SK-N-SH treated with all-trans-retinoic acid at 6 μM for 48 hours (cell line): ENCODE measurements at places on chromosomes 16 and 17.
A peak's percentile ranks its signal among the peaks of the same experiment; 100 is the strongest.

- ATAC-seq = peak; percentile 19; the same call in 1 of the 3 replicates
Measured at GRCh38 chr17:64269687-64270649, 6.9 kb upstream of the TEX2 start.

- ATAC-seq = no peak
Measured at GRCh38 chr16:29972500-29972899, 1.2 kb upstream of the TAOK2 start.

DNA sequence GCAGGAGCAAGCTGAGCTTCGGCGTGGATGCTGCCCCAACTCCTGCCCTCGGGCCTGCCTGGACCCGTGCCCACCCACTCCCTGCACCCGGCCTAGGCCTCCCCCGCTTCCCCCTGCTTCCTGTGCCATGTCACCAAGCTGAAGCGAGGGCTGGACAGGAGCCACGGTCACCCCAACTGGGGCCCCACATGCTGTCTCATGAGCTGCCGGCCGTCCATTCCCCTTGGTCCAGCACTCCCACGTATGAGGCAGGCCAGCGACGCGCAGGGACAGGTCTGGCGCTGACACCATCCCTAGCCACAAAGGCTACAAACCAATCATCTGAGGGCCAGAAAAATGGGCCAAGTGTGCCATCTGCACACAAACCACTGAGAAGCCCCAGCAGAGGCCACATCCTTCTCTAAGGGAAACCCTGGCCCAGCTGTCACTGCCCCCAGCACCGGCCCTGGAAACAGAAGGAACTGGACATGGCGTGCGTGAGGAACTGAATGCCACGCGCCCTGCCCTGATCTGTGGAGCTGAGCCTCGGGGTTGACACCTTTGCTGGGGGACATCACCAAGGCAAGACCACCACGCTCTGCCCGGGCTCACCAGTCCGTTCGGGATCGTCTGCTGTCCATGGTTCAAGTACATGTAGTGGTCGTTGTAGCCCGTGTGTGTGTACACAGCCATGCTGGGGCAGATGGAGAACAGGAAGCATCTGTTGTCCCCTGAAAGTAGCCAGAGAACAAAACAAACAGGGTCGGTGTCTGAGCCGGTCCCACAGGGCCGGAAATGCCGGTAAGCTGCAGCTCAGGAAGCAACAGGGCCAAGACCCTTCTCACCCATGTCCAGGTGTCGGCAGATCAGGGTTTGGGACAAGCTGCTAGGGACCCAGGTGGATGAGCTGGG, 22.2 kb downstream of the MEAK7 start:
- ATAC-seq = no peak

DNA sequence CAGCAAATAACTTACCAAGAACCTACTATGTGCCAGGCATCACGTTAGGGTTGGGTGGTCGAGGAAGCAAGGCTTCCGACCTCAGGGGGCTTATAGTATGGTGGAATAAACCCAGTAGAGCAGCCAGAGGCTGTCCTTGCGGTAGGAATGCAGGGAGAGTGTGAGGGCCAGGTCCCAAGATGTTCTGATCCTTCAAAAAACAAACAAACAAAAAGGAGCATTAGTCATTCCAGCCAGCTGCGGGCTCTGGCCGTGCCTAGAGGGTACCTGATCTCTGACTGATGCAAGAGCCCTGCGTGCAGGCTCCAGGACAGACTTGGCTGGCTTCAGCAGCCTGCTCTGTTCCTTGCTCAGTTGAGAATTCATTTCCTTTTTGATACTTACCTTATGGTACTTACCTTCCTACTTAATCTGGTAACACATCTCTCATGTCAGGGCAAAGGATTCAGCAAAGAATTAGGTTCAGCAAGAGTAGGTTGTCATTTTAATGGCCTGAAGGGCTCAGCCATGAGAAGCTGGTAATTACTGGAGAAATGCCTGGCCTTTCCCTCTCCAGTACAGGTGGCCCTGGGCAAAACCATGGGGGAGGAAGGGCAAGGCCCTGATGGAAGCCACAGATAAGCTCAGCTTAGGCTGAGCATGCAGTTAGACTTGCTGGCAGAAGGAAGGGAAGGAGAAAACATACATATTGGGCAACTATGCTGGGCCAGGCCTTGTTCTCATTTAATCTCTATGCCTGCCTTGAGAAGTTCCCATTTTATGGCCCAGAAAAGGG, 18.4 kb downstream of the CYB5D2 start:
- peak; percentile 61 for ATAC-seq

DNA sequence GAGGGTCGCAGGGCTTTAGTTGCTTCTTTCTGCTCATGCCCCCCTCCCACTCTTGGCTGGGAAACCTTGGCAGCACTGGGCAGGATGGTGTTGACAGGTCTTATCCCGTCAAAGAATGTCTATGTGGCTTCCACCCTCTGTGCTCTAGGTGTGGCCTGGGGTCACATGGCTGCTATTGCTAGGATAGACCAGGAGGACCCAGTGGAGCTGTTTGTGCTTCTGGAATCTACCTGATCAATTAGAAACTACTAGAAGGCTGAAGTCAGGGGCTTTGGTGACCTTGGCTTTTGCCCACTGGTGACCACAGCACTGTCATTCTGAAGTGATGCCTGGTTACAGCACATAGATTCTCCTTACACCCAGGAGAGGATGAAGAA, 105.8 kb downstream of the CMIP start:
- ATAC-seq = no peak
